Left colon (tissue), 2 donors: ENCODE measurements at places on chromosomes 12 and 14. TPM values are rescaled to one million over a fixed set of nuclear protein-coding genes. Genes with fewer than 3 reads are reported as not detected.

- no peak for DNase-seq
Observed at GRCh38 chr12:78087363-78087675, 256.6 kb downstream of the NAV3 start.

- DNase-seq, result peak; percentile 27
Observed at GRCh38 chr14:106308839-106309389, 782.5 kb downstream of the TMEM121 start.

- DNase-seq, result no peak
Observed at GRCh38 chr14:86852530-86852929, 1140.5 kb downstream of the GALC start.

DNA sequence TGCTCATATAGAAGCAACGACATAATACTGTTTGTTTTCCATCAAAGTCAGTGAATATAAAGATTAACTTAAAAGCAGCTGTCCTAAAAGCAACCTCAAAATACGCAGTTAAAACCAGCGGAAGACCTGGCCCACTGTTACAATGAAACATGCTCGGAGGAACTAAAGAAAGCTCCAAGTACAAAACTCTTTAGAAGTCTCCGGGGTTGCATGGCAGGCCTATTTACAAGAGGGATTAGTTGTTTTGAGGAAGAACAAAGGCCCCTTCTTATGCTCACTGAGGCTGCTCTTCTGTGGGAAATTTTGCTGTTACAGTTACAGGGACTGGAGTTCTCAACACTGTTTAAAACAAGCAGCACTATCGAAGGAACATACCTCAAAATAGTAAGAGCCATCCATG is 75.9 kb upstream of the C12orf71 start:
- no peak for DNase-seq

AQP6 gene
- total RNA-seq, result not detected

BCL11B gene
- 5.1 TPM for total RNA-seq

LGR5 gene
- 5.2 TPM for total RNA-seq

GRCh38 chr12:122856999-122857671 is 21.9 kb downstream of the HIP1R start:
- DNase-seq, result no peak

DNA sequence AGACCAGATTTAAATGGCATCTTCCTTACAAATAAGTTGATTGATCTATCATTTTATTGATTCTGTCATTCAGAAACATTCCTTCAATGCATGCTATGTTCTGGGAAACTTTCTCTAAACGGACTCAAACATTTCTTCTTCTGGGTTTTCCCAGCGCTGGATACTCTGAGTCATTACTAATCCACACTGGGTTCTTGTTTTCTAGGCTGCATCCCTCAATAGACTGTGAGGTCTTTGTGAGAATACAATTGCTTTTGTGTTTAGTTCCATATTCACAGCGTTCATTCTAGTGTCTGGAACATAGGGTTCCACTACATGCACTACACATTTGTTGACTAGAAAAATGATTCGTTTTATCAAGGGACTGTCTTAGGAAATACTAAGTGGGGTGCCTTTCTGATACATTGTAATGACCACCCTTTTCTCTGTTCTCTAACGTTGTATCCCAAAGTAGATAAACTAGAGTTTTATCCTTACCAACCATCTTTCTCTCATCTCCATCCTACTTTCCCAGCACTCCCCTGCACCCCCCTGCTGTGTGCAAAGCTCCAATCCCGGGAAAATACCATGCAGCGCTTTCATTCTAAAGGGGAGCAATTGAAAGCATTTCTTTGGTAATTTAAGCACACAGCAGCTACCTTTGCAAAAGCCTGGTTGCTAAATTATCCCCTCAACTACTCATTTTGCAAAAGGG is 878.7 kb downstream of the DIO2 start:
- no peak for DNase-seq

- DNase-seq, result no peak
Observed at GRCh38 chr14:51962711-51963110, 26.6 kb upstream of the RTRAF start.

GRCh38 chr12:89844539-89844938 is 135.9 kb upstream of the ATP2B1 start:
- DNase-seq, result no peak

SLC17A8 gene
- 15.2 TPM for total RNA-seq

DNA sequence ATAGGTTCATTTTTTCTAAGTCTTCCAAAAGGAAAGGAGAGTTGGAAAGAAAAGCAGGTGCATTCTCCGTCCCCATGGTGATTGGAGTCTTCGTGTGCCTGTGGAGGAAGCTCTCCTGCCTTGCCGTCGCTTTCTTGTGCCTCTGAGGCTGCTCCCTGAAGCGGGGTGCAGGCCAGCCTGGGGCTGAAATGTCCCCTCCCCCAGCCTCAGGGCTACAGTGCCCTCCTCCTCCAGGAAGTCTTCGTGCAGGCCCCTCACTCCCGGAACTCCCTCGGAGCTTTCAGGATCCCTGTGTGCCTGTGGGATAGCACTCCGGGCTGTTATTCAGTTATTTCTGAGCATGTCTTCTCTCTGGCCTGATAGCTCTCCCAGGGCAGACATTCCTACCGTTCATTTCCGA is 569.2 kb downstream of the VRK1 start:
- no peak for DNase-seq

KRT83 gene
- total RNA-seq, result not detected

- DNase-seq, result no peak
Observed at GRCh38 chr14:72463291-72463866, 430.5 kb downstream of the DPF3 start.

DNA sequence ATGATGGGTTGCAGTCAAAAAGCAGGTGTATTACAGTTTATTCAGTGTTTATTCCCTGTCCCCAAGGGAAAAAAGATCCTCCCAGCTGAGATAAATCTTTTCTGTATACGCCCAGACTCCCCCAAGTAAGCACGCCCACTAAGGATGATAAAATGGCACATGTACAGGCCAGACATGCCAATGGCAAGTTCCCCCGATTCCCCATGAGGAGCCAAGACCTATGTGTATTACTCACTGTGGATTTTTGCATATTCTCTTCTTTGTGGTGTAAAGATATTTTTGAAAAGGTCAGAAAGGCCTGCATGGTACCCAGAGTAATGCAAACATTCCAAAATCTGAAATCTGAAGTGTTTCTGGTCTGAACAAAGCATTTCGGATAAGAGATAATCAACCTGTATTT is 22.2 kb downstream of the NR2C1 start:
- no peak for DNase-seq

GRCh38 chr14:34604995-34605394 is 25.0 kb downstream of the SNX6 start:
- DNase-seq, result no peak

DNA sequence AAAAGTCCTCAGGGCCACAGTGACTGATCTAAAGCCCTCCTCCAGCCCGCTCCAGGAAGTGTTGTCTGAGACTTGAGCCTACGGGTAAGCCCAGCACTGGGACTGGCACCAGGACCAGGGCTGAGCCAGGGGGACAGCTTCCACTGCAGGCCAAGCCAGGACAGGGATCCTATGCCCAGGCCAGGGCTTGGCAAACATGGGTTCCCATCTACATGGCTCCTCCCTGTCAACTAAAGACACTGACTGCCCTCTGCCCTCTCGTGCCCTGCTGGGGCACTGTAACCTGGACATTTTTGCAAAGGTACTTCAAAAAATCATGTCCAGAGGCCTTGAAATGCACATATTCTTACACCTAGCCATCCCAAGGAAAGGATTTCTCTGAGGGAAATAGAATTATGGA is 88.0 kb downstream of the VWF start:
- no peak for DNase-seq

IQSEC3 gene
- 0.98 TPM for total RNA-seq

- DNase-seq, result no peak
Observed at GRCh38 chr14:50222055-50222613, 9.2 kb downstream of the SOS2 start.

GRCh38 chr12:117967512-117967911 is 1.3 kb downstream of the KSR2 start:
- no peak for DNase-seq

MLH3 gene
- total RNA-seq, result 19.6 TPM

DNA sequence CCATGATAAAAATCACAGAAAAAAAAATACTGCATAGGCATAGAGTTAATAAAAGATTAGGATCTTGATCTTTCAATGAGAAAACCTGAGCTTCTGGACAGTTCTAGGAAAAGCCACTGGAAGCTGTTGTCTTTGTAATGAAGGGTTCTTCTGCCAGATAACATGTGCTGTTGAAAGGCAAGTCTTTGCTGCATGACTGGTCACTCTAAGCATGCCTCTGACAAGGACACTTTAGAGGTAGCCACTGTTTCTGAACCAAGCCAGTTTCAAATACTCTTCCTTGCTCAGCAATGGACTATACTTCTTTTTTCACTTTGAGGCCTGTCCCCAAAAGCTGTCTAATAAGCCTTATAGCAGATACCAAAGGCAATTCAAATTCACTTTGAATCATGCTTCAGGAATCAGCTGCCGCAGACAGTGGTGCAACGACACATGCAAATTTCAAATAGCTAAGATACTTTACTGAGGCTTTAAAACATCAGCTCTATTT is 70.2 kb downstream of the BTG1 start:
- no peak for DNase-seq

DNA sequence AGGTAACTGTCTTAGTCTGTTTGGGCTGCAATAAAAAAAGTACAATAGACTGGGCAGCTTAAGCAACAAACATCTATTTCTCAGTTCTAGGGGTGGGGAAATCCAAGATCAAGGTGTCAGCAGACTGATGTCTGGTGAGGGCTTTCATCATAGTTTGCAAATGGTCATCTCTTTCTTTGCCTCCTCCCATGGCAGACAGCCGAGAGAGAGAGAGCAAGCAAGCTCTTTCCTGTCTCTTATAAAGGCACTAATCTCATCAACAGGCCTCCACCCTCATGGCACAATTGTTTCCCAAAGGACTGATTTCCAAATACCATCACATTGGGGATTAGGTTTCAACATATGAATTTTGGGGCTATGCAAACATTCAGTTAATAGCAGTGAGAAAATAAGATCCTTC is 445.6 kb upstream of the FLRT2 start:
- no peak for DNase-seq

- peak; percentile 45 for DNase-seq
Observed at GRCh38 chr12:116717466-116718437, 20.1 kb downstream of the SPRING1 start.

RILPL1 gene
- 4.3 TPM for total RNA-seq

- DNase-seq, result no peak
Observed at GRCh38 chr14:95474486-95474885, 42.0 kb downstream of the SYNE3 start.

GRCh38 chr14:31749275-31749674 is 188.1 kb downstream of the NUBPL start:
- no peak for DNase-seq

- DNase-seq, result no peak
Observed at GRCh38 chr12:1584326-1584725, 10.1 kb downstream of the FBXL14 start.

DNA sequence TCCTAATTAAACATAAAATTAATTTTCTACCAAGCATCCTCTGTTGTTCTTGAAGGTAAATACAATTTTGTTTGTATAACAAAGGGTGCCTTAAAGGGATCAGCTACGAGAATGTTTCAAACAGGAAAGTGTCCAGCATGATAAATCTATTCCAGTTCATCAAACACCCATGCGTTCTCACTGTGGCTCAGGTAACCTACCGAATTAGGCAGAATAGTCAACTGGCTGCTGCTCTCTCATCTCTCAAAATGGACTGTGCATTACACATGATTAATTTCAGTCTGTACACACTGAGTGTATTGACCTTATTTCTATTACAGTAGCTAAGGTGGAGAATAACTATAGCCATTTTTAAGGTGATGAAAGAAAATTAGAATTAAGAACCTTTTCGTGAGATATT is 127.5 kb upstream of the RMST start:
- no peak for DNase-seq

CLMN gene
- total RNA-seq, result 125 TPM

DNA sequence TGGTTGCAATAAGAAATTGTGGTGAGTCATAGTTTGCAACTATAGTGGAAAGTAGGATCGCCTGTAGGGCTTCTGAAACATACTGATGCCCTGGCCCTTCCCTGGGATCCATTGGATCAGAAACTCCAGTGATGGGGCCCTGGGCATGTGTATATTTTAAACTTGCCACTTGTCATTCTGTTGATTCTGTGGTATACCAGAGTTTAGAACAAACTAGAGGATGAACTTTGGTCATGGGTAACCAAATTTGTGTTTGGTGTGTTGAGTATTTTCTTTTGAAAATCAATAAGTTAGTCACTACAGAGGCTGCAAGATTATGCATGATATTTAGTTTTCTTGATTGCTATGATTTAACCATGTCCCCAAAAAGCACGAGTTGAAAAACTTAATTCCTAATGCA is 142.2 kb downstream of the SLC15A5 start:
- DNase-seq, result no peak

DNA sequence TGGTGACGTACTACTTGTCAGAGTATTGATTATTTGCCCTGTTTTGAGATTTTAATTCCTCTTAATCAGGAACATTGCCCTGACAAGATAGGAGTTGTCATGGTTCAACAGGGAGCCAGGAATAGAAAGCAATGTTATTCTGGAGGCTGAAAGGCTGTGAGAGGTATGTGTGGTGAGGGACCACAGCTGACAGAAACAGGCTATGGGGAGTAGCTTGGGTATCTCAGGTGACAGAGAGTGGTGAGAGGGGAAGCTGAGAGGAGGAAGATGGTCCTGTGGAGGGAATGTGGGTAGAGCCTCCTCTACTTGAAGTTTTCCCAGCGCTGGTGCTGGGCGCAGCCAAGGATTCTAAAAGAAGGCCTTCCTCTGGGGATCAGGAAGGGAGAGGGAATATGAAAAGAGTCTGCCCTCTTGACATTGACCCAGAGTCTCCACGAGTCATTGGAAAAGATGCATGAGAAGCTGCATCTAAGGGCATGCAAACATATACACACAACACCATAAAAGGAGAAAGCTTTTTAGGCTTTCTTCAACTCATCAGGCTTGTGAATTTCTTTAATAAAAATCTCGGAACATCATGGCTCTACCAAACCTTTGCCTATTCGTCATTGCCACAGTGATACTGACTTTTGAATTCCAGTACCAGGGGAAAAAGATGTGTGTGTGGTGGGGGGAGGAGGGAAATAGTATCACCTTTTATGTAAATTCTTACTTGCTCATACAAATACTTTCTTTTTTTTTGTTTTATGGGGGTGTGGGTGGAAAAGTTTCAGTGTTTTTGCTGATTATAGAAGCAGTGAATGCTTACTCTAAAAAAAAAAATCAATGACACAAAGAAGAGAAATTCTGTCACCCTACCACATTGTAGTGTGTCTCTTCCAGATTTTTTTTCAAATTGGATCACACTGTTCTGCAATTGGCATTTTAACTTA is 39.9 kb upstream of the DHRS7 start:
- no peak for DNase-seq

- no peak for DNase-seq
Observed at GRCh38 chr12:117527479-117527855, 166.0 kb upstream of the NOS1 start.

- DNase-seq, result no peak
Observed at GRCh38 chr12:25985316-25986175, 27.1 kb downstream of the RASSF8 start.

- no peak for DNase-seq
Observed at GRCh38 chr12:14578646-14579045, 11.0 kb upstream of the PLBD1 start.

SOX5 gene
- 5.1 TPM for total RNA-seq

MAP3K9 gene
- total RNA-seq, result 12.4 TPM
